Right ventricle myocardium inferior (tissue), 1 donor: ENCODE measurements at places on chromosomes 2 and 18. TPM values are rescaled to one million over a fixed set of nuclear protein-coding genes. Genes with fewer than 3 reads are reported as not detected.

Gene HYCC2
- total RNA-seq = 14.5 TPM

Gene BMP10
- 0.35 TPM for total RNA-seq

Gene CD207
- 0.41 TPM for total RNA-seq

Gene TRPM8
- not detected for total RNA-seq

GRCh38 chr18:72588360-72588759 is 44.2 kb upstream of the CBLN2 start:
- DNase-seq = no peak

GRCh38 chr2:10303181-10303693 is 533 bp downstream of the HPCAL1 start:
- peak; percentile 75 for DNase-seq

GRCh38 chr2:127076290-127076689 is 30.7 kb downstream of the BIN1 start:
- DNase-seq = no peak

DNA sequence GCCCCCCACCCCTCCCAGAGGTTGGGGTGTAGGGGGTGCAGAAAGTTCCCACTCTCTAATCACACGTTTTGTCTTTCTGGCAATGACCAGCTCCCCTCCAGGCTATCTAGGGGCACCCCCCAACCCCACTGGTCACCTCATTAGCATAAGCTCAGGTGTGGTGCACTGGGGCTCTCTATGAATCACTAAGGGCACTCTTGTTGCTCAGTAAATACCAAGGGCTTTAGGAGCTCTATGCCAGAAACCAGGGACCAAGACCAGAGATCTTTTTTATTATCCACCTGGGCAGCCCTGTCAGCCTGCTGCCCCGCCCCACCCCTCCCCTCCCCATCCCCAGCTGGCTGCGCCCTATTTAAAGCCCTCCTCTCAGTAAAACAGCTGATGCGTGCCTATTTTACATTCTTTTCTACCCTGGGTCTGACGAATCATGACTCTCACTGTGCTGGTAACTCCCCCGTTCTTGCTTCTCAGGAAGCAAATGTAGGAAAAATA is 24.3 kb downstream of the NCK2 start:
- DNase-seq = no peak

- no peak for DNase-seq
These were observed 59.7 kb upstream of the ZC3H15 start for GRCh38 chr2:186426153-186427016.

DNA sequence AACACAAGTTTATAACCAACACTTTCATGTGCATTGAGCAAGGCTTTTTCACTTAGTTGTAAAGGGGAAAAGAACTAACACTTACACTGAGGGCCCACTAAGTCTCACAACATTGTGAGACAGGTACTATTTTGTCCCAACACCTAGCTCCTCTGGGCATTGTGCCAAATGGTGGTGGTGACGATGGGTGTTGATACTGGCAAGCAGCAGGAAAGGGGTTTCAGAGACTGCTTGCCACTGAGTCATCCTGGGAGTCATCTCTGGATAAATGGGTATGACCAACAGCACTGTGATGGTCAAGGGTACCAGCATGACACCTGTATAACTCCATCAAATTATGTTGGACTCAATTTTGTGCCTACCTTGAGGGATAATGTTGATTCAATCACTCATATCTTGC is 138.8 kb upstream of the ITGA6 start:
- no peak for DNase-seq

DNA sequence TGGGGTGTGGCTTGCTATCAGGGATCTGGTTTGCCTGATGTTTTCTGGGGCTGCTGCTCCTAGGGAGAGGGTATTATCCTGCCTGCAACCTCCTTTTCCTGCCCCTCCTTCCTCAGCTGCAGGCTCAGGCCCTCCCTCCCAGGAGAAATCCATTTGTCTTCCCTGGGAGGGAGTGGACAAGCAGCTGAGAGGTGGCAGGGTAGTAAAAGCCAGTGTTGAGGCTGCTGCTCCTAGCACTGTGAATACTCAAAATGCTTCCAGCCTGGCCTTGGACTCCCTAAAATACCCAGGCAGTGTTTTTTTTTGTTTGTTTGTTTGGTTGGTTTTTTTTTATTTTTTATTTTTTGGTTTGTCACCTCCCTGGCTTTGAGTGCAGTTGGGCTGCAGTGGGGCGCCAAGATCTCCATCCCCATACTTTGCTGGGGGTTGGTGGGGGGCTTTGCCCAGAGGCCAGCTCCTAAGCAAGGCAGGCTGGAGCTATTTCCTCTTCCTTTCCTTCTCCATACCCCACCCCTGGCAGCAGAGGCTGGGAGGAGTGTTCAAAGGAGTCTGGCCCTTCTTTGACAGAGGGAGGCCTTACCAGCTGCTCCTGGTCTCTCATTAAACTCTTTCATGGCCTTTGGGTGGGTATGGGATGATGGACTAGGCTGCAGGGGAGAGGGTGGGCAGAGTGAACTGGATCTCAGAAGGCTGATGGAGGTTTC is 13.6 kb downstream of the HOXD3 start:
- no peak for DNase-seq

GRCh38 chr18:53764086-53764485 is 460.4 kb downstream of the MBD2 start:
- no peak for DNase-seq

GRCh38 chr2:156326526-156327095 is 5.9 kb downstream of the NR4A2 start:
- no peak for DNase-seq

DNA sequence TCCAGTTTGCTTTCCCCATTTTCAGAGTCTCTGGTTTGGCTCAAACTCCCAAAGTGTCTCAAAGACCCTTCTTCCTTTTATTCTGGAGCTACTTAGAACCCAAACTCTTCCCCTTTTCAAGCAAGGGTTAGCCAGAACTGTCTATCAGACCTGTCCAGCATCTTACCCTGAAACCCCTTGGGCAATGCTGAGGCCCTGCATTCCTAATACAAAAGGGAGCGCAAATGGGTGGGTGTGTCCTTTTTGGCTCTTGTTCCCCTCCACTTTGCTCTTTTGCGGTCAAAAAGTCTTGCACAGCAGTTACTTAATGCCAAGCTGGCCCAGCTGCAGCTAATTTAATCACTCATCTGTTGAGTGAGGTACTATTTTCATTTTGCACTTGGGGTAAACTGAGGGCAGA is 231.2 kb upstream of the FOSL2 start:
- DNase-seq = no peak
